ENCODE measurements at places on chromosomes 3 and 15.

DNA sequence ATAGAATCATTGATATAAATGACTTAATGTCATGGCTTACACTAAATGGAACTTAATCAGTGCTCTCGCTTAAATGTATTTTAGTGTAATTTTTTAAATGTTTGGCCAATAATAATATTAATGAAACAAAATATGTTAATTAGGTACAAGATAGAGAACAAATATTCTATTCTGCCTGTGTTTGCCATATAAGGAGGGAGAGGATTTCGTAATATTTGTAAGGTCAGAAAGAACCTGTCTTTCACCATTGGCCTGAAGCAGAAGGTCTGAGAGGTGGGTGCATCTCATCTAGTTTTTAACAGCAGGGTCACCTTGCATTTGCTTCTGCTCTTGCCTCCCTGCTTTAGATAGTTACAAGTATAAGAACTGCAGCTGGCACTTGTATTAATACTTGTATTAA, 2.5 kb downstream of the GPR87 start:
- DNase-seq, result no peak

DNA sequence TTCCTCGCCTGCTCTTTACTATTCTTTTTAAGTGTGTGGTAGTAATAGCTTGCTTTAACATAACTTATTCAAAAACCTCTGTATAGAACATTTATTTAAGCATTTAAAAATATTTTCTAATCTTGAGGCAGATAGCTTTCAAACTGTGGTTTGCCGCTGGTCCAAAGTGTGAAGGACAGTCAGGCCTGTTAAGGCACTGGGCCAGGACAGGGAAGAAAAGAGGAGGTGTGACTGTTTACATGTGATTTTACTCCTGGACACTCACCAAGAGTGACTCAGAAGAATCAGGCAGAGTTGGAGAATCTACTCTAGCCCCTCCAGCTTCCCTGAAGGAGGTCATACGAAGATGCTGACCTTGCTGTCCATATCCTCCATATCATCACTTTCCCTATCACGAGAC, 44.7 kb downstream of the CEP152 start:
- no peak for DNase-seq

GRCh38 chr15:56759450-56759845, 26.1 kb upstream of the ZNF280D start:
- peak; percentile 18 for DNase-seq

DNA sequence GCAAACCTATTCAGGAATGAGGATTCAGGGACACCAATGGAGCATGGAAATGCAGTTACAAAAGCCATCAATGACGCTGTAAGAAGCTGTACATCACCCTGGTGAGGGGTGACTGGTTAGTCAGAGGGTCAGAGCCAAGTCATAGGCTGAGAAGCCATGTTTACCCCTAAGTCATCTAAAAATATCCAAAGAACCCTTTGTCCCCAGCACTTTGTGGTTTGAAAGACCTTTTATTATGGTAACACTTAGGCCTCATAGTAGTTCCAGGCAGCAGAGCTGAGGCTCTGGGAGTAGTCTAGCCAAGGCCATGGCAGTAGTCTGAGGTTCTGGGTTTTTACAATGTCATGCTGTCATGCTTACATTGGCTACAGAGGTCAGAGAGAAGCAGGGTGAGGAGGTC, 131.2 kb downstream of the CTNNB1 start:
- DNase-seq, result no peak

- no peak for DNase-seq
These were observed 11.8 kb upstream of the HRG start for GRCh38 chr3:186653984-186654383.

DNA sequence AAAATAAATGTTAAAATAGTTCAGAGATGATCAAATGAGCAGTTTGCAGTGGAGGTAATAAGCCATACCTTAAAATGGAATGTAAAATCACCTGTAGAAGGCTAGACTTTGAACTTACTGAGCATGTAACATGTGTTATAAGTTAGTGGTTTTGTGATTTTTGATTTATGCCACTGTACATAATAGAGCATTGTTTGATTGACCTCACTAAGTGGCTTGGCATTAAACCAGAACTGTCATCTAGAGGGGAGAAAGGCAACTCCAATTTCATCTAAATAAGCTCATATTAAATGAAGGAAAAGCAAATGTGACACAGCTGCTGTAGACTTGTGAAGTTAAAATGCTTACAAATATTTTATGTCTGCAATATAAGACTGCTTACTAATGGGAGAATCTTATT, 387.9 kb downstream of the ZIC1 start:
- no peak for DNase-seq

GRCh38 chr3:99118381-99118780, 216.9 kb upstream of the DCBLD2 start:
- DNase-seq, result no peak

DNA sequence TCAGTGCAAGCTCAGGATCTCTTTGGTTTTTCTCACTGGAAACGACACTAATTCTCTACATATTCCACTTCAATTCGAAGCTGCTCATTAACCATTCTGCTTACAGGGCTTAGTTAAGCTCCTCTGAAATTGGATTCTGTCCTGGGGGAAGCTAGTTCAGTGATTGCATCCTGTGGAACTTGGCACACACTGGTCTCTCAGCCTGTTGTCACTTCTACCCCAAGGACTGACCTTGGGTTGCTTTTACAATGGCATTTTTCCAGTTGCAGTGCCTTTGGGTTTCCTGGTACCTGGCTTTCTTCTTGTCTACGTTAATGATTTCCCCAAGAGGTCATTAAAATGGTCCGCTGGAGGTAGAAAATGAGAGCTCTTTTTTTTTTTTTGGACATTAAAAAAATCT, 33.3 kb upstream of the GABRB3 start:
- DNase-seq, result no peak

DNA sequence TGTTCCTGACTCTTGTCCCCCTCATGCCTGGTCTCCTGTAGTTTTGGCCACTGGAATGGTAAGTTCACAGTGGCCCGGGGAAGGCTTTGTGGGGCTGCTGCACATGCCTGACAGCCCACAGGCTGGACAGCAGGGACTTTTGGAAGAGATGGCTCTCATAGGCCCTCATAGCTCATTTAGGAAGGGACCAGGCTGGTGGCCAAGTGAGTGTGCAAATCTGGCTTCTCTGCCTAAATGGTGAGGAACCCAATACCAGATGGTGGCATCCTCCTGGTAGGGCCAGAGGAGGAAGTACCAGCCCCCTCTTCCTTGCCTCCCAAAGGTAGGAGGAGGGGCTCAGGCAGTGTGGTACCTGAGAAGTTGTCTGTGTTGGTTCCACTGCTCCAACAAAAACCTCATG, 25.6 kb downstream of the ALPK3 start:
- no peak for DNase-seq

DNA sequence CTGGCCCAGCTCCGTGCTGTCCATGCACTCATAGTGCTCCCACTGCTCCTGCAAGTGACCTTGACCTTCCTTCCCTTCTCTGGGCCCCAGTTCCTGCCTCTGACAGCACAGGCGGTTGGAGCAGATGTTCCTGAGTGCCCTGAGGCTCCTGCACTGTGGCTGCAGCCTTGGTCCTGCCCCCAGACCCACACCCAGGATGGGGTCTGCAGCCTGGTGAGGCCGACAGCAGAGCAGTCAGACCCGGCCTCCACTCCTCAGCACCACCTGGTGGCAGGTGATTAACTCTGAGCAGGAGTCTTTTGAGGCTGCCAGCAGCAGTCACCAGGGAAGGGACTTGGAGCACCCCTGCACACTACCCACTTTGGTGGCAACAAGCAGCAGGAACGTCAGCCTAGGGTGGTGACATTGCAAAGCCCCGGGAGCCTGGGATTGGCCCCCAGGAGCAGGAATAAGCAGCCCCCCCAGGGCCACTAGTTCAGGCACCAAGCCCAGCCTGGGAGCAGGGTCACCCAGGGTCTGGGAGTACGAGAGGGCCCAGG, 64.6 kb downstream of the CYP11A1 start:
- DNase-seq, result no peak

All from ascending aorta (tissue), 2 donors.